ENCODE measurements at places on chromosomes 6 and 20. TPM values are rescaled to one million over a fixed set of nuclear protein-coding genes. Genes with fewer than 3 reads are reported as not detected.
A peak's percentile ranks its signal among the peaks of the same experiment; 100 is the strongest.

COL20A1 gene
- 0.37 TPM for total RNA-seq

PRL gene
- total RNA-seq: not detected

FOXC1 gene
- total RNA-seq: 0.45 TPM

NHSL1 gene
- 12.1 TPM for total RNA-seq

GSTA3 gene
- total RNA-seq: not detected

UCKL1 gene
- 10.8 TPM for total RNA-seq

GPR6 gene
- not detected for total RNA-seq

CLDN20 gene
- total RNA-seq: not detected

LEMD2 gene
- 31.8 TPM for total RNA-seq

DNA sequence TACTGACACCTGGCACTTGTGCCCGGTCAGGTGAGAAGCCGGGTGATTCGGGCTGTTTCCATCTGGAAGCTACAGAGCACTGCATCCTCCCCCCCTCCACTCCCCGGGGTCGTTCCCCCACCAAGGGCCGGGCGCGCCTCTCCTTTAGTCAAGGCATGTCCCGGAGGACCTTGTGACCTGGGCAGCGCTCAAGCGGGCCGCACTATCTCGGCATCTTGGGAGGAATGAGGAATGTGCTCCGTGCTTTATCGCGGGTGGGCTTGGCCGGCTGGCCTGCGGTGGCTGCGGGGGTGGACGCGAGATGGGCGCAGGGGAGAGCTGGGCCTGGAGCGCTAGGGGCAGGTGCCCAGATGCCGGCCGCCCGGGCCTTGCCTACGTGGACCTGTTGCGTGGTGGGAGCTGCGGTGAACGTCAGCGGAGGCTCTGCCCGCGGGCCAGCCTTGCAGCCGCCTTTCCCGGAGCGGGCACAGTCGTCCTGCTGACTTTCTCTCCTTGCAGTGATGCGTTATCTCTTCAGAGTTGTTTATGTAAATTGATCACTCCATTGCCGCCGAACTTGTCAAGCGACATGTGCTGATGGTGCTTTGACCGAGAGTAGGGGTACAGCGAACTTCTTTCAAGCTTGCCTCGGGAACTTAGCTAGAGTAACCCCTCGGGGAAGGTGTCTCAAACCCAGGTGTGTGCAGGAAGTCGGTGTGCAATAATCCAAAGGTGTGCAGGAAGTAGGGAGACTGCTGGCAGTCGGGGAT lies 1.1 kb downstream of the LRRC1 start:
- no peaks in the 10 kb centered on the region for H3K36me3 ChIP-seq
- no peak overlapping the region for H3K27ac ChIP-seq
- peak; percentile 69 for DNase-seq
- H3K4me3 ChIP-seq: peak overlapping the region; percentile 70
- H3K27me3 ChIP-seq: peaks cover 40% of the 10 kb centered on the region

DNA sequence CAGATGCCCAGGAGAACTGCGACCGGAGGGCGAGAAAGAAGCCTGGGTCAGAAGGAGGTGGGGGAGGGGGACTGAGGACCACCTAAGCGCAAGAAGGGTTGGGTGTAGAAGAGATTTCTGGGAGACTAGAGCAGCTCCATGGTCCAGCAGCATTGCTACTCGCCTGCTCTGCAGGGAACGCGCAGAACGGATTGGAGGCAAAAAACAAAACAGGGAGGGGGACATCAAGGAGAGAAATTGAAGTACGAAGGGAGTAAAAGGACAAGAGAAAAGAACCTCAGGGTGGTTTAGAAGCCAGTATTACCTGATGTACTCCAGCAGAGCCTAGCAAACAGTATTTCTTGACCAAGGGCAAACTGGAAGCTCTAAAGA lies 537 bp upstream of the GABBR1 start:
- H3K36me3 ChIP-seq: no peaks in the 10 kb centered on the region
- peaks cover 31% of the 10 kb centered on the region for H3K27me3 ChIP-seq
- H3K4me3 ChIP-seq: peak overlapping the region; percentile 86
- H3K27ac ChIP-seq: peak overlapping the region; percentile 2

GRCh38 chr20:54088430-54088829 lies 18.0 kb upstream of the BCAS1 start:
- no peaks in the 10 kb centered on the region for H3K36me3 ChIP-seq
- no peak overlapping the region for H3K4me3 ChIP-seq
- H3K4me1 ChIP-seq: peaks cover 3% of the 10 kb centered on the region
- H3K27me3 ChIP-seq: no peaks in the 10 kb centered on the region

GRCh38 chr20:47677635-47678453 lies 107.4 kb downstream of the SULF2 start:
- H3K27ac ChIP-seq: no peak overlapping the region
- H3K4me3 ChIP-seq: no peak overlapping the region
- H3K36me3 ChIP-seq: no peaks in the 10 kb centered on the region
- H3K4me1 ChIP-seq: no peaks in the 10 kb centered on the region
- peak; percentile 75 for DNase-seq

DNA sequence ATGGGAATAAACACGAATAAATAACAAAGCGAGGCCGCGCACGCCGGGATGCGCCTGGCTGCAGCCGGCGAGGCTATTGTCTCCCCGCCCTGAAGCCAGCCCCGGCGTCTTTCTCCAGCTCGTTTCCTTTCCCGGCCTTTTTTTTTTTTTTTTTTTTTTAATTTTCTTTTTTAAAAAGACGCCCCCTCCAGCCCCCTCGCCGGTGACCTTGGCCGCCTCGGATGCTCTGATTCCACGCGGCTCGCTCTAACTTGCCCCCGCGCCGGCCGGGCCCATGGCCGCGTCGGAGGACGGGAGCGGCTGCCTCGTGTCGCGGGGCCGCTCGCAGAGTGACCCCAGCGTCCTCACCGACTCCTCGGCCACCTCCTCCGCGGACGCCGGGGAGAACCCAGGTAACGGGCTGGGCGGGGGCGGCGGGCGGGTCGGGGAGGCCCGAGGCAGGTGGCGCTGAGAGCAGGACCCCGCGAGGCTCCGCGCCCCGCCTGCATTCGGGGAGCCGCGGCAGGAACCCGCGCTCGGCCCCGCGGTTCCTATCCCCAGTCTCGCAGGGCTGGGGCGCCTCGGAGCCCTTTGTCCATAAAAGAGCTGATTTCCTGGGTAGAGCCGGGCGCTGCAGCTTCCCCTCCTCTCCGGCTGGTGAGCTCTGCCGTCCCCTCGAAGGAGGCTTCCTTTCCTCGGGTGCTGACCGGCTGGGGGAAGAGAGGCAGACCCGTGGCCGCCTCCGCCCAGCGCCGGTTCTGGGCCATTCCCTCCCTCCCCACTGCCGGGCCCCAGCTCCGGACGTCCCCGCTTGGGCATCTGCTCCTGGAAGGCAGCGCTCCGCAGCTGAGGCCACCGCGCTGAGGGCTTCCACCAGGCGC lies 631 bp downstream of the PHACTR3 start:
- H3K27me3 ChIP-seq: peaks cover 100% of the 10 kb centered on the region
- no peaks in the 10 kb centered on the region for H3K4me1 ChIP-seq
- H3K36me3 ChIP-seq: no peaks in the 10 kb centered on the region
- DNase-seq: peak; percentile 54

DNA sequence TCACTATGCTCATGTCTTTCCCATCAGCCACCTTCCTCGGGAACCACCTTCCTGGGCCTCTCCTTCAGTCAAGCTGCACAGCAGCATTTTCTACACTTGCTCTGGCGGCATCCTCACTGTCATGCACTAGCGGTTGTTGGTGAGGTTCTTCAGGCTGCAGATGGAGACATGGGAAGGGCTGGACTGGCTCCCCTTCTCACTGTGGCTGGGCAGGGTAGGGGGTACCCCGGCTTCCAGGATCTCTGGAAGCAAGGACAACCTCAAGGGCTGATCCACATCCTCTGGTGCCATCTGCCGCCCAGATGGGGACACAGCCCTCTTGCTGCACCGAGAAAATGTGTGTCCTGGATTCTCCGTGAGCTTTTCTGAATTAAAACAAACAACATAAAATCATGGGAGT lies 180.1 kb upstream of the RNF24 start:
- no peak overlapping the region for H3K4me3 ChIP-seq
- H3K27ac ChIP-seq: no peak overlapping the region
- no peaks in the 10 kb centered on the region for H3K36me3 ChIP-seq
- H3K4me1 ChIP-seq: no peaks in the 10 kb centered on the region
- DNase-seq: peak; percentile 60

GRCh38 chr6:158756977-158757752 lies 62.0 kb downstream of the EZR start:
- no peak overlapping the region for H3K27ac ChIP-seq
- no peaks in the 10 kb centered on the region for H3K27me3 ChIP-seq
- peaks cover 20% of the 10 kb centered on the region for H3K4me1 ChIP-seq
- no peaks in the 10 kb centered on the region for H3K36me3 ChIP-seq

- H3K27ac ChIP-seq: no peak overlapping the region
- no peaks in the 10 kb centered on the region for H3K27me3 ChIP-seq
- DNase-seq: no peak
- no peak overlapping the region for H3K4me3 ChIP-seq
These were observed 261.1 kb downstream of the SAMD5 start for GRCh38 chr6:147769496-147770087.

DNA sequence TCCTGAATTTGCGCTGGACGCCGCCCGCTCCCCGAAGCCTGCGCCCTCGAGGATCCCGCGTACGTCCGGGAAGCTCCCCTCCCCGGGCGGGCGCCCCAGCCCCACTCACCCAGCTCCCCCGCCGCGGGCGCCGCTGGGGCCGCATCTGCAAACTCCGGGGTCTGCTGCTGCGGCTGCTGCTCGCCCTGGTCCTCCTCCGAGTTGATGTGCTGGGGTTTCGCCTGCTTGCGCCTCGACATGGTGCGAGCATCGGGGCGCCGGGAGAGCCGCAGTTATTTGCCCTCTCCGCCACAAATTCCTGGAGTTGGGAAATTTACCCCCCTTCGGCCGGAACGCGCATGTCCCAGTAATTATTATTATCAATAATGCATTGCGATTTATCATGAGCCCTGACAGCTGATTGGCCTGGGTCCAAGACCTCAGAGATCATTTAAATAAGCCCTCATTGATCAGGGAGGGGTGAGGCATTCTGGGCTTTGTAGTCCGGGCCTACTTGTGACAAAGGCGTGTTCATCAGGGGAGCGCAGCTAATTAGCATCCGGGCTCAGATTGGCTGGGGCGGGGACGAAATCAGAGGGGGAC lies at the start of gene SALL4:
SALL4 (minus strand) TSS at position 352 of the 582 bp plus-strand sequence; CDS start at position 239, 113 bp downstream.
- H3K27me3 ChIP-seq: no peaks in the 10 kb centered on the region
- H3K27ac ChIP-seq: peak within 1 kb of the TSS; percentile 97
- peak; percentile 97 for DNase-seq
- H3K4me1 ChIP-seq: peaks cover 44% of the 10 kb centered on the region
- peak within 1 kb of the TSS; percentile 97 for H3K4me3 ChIP-seq

DNA sequence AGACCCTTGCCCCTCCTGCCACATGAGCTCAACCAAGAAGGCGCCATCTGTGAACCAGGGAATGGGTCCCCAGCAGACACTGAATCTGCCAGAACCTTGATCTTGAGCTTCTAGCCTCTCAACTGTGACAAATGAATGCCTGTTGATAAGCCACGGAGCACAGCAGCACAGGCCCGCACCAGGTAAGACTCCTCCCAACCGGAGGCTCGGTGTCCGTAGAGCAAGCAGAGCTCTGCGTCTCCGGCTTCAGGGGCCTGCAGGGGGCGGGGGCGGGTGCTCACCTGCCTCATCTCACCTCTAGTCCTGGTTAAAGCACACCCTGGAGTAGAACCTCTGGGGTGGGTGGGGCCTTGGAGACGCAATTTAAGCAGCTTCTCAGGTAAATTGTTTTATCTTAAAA lies 122.7 kb downstream of the SMOC2 start:
- DNase-seq: no peak
- no peak overlapping the region for H3K27ac ChIP-seq
- H3K27me3 ChIP-seq: peaks cover 3% of the 10 kb centered on the region
- no peak overlapping the region for H3K4me3 ChIP-seq
- H3K36me3 ChIP-seq: no peaks in the 10 kb centered on the region
- H3K4me1 ChIP-seq: no peaks in the 10 kb centered on the region

Data from neural progenitor cell (in vitro differentiated cells).